Motor neuron (in vitro differentiated cells): ENCODE measurements at places on chromosomes 6 and 20. TPM values are rescaled to one million over a fixed set of nuclear protein-coding genes. Genes with fewer than 3 reads are reported as not detected.
A peak's percentile ranks its signal among the peaks of the same experiment; 100 is the strongest.

- ATAC-seq: peak; percentile 45
These were observed 9.2 kb downstream of the TGM3 start for GRCh38 chr20:2305029-2305428.

- no peak for ATAC-seq
These were observed 66.8 kb upstream of the BTBD3 start for GRCh38 chr20:11850901-11851300.

DNA sequence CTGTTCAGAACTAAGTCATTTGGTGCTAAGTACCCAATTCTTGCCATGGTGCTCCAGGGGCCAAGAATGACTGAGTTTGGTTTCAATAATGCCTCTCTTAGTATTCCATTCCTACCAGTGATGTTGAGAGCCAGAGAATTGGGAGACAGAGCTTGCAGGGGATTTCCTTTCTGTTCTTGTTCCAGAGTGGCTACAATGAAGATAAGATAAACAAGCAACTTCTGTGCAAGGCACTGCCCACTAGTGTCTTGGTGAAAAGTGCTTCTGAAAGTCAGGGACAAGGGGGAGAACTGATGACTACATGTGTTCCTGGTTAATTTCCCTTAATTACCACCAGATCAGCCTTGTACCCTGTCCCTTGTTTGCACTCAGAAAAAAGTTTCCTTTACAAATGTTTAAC is 421.6 kb downstream of the BCKDHB start:
- no peak for ATAC-seq

DNA sequence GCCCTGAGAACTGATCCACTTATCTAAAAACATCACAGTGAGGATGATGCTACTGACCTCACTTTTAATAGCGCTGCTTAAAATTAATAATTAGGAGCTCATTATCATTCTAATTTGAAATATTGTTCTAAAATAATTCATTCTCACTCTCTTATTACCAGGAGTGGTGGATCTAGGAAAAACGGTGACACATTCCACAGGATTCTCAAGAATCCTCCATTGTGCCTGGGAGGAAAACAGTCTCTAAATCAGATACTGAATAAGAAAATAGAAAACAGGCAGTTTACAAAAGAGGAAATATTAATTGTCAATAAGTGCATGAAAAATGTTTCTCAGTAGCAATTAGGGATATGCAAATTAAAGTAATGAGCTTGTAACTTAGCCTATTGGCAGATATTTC is 187.4 kb downstream of the TENT5A start:
- no peak for ATAC-seq

TSBP1 gene
- not detected in 2 replicates for total RNA-seq

DNA sequence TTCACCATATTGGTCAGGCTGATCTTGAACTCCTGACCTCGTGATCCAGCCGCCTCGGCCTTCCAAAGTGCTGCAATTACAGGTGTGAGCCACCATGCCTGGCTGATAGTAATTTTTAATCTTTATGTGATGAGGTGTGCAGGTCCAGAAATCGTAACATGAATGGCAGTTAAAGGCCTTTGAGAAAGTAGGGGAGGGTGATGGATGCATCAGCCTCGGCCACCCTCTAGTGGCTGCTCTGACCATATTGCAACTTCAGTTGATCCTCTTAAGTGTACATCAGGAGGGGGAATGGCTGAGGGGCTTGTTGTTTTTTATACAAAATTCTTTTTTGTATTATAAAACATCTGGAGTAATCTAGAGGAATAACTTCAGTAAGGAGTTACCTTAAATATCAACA is 193.0 kb downstream of the ZFAND3 start:
- ATAC-seq: no peak

- no peak for ATAC-seq
These were observed 23.0 kb downstream of the PYGB start for GRCh38 chr20:25270829-25271251.

CCN6 gene
- total RNA-seq: 0.67 and 1.7 TPM in 2 replicates

GRCh38 chr6:69631552-69632346 is 165.1 kb downstream of the LMBRD1 start:
- ATAC-seq: no peak

GRCh38 chr6:40148882-40149573 is 214.8 kb upstream of the MOCS1 start:
- no peak for ATAC-seq

DNA sequence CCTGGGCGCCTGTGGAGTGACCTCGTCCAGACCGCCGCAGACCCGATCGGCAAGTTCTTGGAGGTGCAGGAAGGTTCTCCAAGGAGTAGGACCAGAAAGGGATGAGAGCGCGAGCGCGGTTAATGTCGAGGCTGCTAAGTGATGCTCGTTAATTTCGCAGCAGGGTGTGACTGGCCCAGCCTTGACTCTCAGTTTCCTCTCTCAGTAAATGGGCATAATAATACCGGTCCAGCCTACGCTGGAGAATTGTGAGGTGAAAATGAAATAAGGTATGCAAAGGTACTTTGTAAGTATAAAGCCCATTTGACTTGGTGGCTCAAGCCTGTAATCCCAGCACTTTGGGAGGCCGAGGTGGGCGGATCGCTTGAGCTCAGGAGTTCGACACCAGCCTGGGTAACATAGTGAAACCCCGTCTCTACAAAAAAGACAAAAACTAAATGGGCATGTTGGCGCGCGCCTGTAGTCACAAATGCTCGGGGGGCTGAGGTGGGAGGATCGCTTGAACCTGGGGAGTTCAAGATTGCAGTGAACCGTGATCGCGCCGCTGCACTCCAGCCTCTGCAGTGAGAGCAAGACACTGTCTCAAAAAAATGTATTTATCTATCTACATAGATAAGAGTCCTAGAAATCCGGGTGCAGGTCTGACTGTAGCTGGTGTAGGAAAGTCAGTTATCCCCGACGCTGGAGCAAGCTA is 634 bp upstream of the BTBD9 start:
- ATAC-seq: no peak

NHLRC1 gene
- 1.4 and 2.0 TPM in 2 replicates for total RNA-seq

GRCh38 chr6:162907876-162908481 is 180.2 kb downstream of the PACRG start:
- ATAC-seq: no peak

HDAC2 gene
- 94.0 and 95.8 TPM in 2 replicates for total RNA-seq
